ENCODE measurements at places on chromosomes 11 and 22. TPM values are rescaled to one million over a fixed set of nuclear protein-coding genes. Genes with fewer than 3 reads are reported as not detected.

The DEFB131B gene
- not detected for total RNA-seq

The SLC22A9 gene
- not detected for total RNA-seq

DNA sequence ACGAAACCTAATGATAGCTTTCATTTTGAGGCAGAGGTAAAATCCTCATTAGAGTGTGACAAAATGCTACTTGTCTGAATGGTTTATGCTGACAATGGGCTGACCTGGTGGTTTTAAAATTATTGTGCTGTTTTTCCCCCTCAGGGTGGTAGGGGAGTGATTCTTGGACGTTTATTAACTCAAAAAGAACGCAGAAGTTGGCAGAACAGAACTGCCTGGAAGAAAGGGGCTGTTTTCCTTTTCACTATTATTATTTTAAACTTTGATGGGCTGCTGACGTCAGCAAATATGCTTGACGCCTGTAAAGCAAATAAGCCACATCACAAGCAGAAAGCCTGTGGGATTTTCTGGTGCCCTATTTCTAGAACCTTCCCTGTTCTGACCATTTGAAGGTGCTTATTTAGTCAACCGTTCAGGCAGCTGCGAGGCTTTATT lies 4.0 kb downstream of the RASSF10 start:
- peaks cover 39% of the 10 kb centered on the region for H3K4me1 ChIP-seq
- H3K36me3 ChIP-seq: no peaks in the 10 kb centered on the region
- DNase-seq: no peak
- H3K27me3 ChIP-seq: peaks cover 99% of the 10 kb centered on the region

DNA sequence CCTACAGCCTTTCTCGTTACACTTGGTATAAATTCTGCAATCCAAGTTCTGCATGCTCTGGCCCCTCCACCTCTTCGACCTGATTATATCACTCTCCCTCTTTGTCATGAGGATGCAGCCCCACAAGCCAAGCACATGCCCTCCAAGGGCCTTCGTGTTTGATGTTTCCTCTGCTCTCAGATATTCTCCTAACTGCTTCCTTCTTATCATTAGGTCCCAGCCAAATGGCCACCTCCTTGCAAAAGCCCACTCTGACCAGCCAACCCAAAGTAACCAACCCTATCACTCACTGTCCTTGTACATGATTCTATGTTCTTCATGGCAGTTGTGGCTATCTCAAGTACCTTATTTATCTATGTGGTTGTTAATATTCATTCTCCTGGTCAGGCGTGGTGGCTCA lies 38.3 kb upstream of the LRRC55 start:
- H3K36me3 ChIP-seq: no peaks in the 10 kb centered on the region
- no peak overlapping the region for H3K4me3 ChIP-seq
- H3K27me3 ChIP-seq: no peaks in the 10 kb centered on the region

GRCh38 chr11:19258641-19259230 lies 18.0 kb upstream of the E2F8 start:
- no peaks in the 10 kb centered on the region for H3K36me3 ChIP-seq
- H3K27me3 ChIP-seq: no peaks in the 10 kb centered on the region
- no peaks in the 10 kb centered on the region for H3K4me1 ChIP-seq
- no peak overlapping the region for H3K27ac ChIP-seq

DNA sequence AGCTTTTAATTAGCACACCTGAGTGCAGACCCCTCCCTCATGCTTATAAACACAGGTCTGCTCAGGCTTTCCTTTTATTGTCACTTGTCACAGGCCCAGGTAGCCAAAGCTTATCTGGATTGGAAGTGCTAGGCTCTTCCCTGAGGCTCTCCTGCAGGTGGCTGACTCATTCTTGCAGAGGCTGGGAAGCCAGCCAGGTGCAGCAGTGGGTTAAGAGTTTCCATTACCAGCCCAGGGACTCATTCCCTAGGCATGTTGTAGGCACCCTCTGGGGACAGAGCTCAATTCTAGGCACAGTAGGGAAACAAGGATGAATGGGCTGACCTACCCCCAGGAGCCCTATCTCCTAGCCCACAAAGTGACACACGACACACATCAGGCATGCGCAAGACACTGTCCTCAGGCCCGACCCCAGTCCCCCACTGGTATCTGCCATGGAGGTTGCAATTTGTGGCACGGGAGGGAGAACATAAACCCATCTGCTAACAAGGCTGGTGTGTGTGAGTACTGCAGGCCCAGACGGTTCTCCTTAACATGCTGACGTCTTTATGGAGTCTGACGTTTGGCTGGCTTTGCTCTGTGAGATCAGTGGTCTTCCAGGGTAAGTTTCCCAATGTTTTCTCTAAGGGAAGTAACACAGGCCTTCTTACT lies 94.2 kb downstream of the ABTB2 start:
- H3K36me3 ChIP-seq: no peaks in the 10 kb centered on the region
- peaks cover 54% of the 10 kb centered on the region for H3K4me1 ChIP-seq
- no peaks in the 10 kb centered on the region for H3K27me3 ChIP-seq
- DNase-seq: peak; percentile 50
- H3K27ac ChIP-seq: peak overlapping the region; percentile 23
- H3K4me3 ChIP-seq: no peak overlapping the region

GRCh38 chr11:20197881-20198280 lies 37.6 kb upstream of the DBX1 start:
- DNase-seq: no peak
- no peak overlapping the region for H3K4me3 ChIP-seq
- H3K36me3 ChIP-seq: no peaks in the 10 kb centered on the region
- no peak overlapping the region for H3K27ac ChIP-seq

GRCh38 chr22:46251266-46251665 lies 1.2 kb upstream of the CDPF1 start:
- peaks cover 59% of the 10 kb centered on the region for H3K4me1 ChIP-seq
- no peak for DNase-seq
- no peaks in the 10 kb centered on the region for H3K27me3 ChIP-seq
- H3K27ac ChIP-seq: peak overlapping the region; percentile 96
- peak overlapping the region; percentile 93 for H3K4me3 ChIP-seq
- no peaks in the 10 kb centered on the region for H3K36me3 ChIP-seq

The ADM2 gene
- total RNA-seq: not detected

The OR52E8 gene
- total RNA-seq: not detected

DNA sequence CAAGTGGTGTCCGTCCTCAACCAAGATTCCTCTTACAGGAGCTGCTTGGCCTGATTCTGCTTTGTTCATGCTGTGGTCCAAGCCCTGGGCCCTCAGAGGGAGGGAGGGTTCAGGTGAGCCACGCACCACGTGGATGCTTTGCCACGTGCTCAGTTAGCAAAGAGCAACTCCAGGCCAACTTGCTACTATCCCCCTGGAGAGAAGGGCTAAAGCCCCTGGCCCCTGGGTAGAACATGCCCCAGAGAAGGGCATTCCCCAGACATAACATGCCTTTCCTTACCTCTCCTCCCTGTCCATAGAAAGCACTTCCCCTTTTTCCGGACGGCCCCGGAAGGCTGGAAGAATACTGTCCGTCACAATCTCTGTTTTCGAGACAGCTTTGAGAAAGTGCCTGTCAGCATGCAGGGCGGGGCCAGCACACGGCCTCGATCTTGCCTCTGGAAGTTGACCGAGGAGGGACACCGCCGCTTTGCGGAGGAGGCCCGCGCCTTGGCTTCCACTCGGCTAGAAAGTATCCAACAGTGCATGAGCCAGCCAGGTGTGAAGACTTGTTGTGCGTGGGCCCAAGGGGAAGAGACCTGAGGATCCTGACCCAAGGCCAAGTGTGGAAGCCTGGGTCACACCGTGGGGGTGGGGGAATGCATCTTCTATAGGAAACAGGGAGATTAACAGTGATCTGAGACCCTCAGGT lies 8.8 kb downstream of the FOXR1 start:
- H3K27ac ChIP-seq: no peak overlapping the region
- H3K4me3 ChIP-seq: peak overlapping the region; percentile 40
- H3K36me3 ChIP-seq: no peaks in the 10 kb centered on the region
- no peaks in the 10 kb centered on the region for H3K27me3 ChIP-seq
- peaks cover 8% of the 10 kb centered on the region for H3K4me1 ChIP-seq
- peak; percentile 31 for DNase-seq

GRCh38 chr22:43707648-43708047 lies 104.5 kb downstream of the EFCAB6 start:
- no peak overlapping the region for H3K4me3 ChIP-seq
- H3K4me1 ChIP-seq: no peaks in the 10 kb centered on the region
- H3K27me3 ChIP-seq: no peaks in the 10 kb centered on the region
- DNase-seq: no peak
- no peak overlapping the region for H3K27ac ChIP-seq
- peaks cover 3% of the 10 kb centered on the region for H3K36me3 ChIP-seq

- no peak overlapping the region for H3K27ac ChIP-seq
- no peak overlapping the region for H3K4me3 ChIP-seq
- peak; percentile 76 for DNase-seq
- H3K36me3 ChIP-seq: peaks cover 4% of the 10 kb centered on the region
Measured at GRCh38 chr11:61747192-61747966, 5.1 kb upstream of the MYRF start.

The EHF gene
- total RNA-seq: 1.6 TPM

DNA sequence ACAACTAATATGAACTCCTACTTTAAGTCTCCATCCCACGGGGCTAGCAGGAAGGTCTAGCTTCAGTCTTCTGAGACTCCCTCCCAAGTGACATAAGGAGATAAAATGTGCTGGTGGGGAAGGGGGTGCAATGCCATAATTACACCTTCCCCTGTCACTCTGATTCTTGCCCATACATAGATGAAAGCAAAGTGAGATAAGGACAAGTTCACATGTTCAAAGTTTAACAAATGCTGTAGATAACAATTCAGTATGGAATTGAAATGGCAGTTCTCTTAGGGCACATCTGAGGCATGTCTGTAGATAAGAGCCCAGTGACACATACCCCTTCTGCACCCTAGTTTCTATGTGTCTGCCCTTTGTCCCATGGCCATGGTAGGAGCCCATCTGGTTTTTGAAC lies 38.2 kb upstream of the PANX1 start:
- H3K27me3 ChIP-seq: no peaks in the 10 kb centered on the region
- no peak overlapping the region for H3K27ac ChIP-seq

GRCh38 chr11:113203141-113203753 lies 111.1 kb upstream of the TTC12 start:
- peaks cover 18% of the 10 kb centered on the region for H3K36me3 ChIP-seq
- no peak overlapping the region for H3K27ac ChIP-seq
- no peak for DNase-seq
- no peak overlapping the region for H3K4me3 ChIP-seq

GRCh38 chr22:39474351-39475111 lies 17.7 kb downstream of the MGAT3 start:
- peaks cover 70% of the 10 kb centered on the region for H3K4me1 ChIP-seq
- no peaks in the 10 kb centered on the region for H3K36me3 ChIP-seq

- no peak for DNase-seq
- H3K27ac ChIP-seq: no peak overlapping the region
- H3K4me3 ChIP-seq: no peak overlapping the region
- H3K4me1 ChIP-seq: no peaks in the 10 kb centered on the region
- H3K27me3 ChIP-seq: no peaks in the 10 kb centered on the region
Measured at GRCh38 chr11:60594998-60595642, 79.9 kb downstream of the MS4A13 start.

The KCNJ5 gene
- 5.4 TPM for total RNA-seq

The SEC14L6 gene
- total RNA-seq: not detected

The TH gene
- total RNA-seq: not detected

GRCh38 chr11:66335531-66336233 lies 552 bp downstream of the RIN1 start:
- H3K4me3 ChIP-seq: peak overlapping the region; percentile 79
- peak overlapping the region; percentile 88 for H3K27ac ChIP-seq
- no peaks in the 10 kb centered on the region for H3K27me3 ChIP-seq
- H3K4me1 ChIP-seq: peaks cover 27% of the 10 kb centered on the region
- H3K36me3 ChIP-seq: peaks cover 49% of the 10 kb centered on the region
- no peak for DNase-seq

The FERMT3 gene
- 5.4 TPM for total RNA-seq

The APOBEC3A gene
- total RNA-seq: 0.41 TPM

DNA sequence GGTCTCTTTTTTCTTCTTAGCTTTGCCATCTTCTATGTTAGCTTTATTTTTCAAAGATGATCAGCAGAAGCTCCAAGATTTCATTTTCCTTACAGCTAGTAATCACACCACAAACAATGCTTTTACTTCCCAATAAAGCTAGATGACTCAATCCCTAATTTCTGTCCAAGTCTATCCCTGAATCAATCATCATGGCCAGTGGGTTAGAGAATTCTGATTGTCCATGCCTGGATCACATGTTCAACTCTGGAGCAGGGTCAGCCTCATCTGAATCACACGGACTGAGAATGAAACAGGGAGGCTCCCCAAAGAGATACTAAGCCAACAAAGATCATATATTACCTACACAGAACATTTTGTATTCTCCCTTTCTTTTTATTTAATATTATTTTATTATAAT lies 79.6 kb downstream of the BBOX1 start:
- H3K27ac ChIP-seq: no peak overlapping the region
- H3K4me3 ChIP-seq: no peak overlapping the region
- no peaks in the 10 kb centered on the region for H3K36me3 ChIP-seq
- no peak for DNase-seq
- no peaks in the 10 kb centered on the region for H3K4me1 ChIP-seq

The PRR33 gene
- 2.4 TPM for total RNA-seq

DNA sequence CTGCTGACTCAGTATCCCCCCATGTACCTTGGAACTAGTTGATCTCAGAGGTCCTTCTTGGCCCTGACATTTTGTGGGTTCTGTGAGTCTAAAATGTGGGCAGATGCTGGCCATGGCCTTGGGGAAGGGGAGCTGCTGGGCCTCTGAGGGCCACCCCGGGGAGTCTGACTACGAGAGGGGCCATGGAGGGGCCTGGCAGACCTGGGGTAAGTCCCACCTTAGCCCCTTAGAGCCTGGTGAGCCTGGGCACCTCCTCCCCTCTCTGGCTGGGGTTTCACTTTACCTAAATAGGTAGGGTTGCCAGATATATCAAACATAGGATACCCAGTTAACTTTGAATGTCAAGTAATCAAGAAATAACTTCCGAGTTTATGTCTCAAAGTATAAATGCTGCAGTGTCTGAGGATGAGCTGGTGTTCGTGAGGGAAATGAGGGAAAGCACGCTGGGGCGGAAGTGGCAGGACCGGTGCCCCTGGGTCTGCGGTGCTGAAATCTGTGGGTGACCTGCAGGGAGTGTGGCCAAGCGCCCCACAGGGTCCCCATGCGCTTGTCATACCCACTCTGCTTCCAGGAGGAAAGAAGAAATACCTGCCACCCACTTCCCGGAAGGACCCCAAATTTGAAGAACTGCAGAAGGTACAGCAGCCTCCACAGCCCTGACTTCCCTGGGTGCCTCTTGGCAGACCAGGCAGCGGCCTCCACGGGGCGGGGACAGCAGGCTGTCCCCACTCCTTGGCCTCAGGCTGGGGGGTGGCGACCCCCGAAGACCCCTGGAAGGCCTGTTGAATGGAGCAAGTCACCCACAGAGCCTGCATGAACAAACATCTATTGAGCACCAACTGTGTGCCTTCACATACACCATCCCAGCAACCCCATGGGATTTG lies 4.8 kb downstream of the PARVG start:
- no peak overlapping the region for H3K27ac ChIP-seq
- H3K4me3 ChIP-seq: no peak overlapping the region
- H3K27me3 ChIP-seq: peaks cover 73% of the 10 kb centered on the region
- no peaks in the 10 kb centered on the region for H3K4me1 ChIP-seq
- DNase-seq: no peak
